ENCODE measurements at places on chromosomes 7 and 10. TPM values are rescaled to one million over a fixed set of nuclear protein-coding genes. Genes with fewer than 3 reads are reported as not detected.

Gene ZNF503
- total RNA-seq: 12.8 TPM

Gene H2AZ2
- total RNA-seq: 371 TPM

Gene WASHC2C
- 31.9 TPM for total RNA-seq

Gene LRRD1
- total RNA-seq: not detected

Gene VSTM2A
- not detected for total RNA-seq

Gene ZNF316
- 49.4 TPM for total RNA-seq

Gene DOCK4
- 3.4 TPM for total RNA-seq

Gene MMP21
- not detected for total RNA-seq

Gene TMEM236
- 0.51 TPM for total RNA-seq

Gene CRTAC1
- total RNA-seq: not detected

Gene CACNA2D1
- total RNA-seq: 10.4 TPM

All from Calu3 (cell line).